ENCODE measurements at places on chromosomes 1 and 21.

GRCh38 chr1:54096877-54097240, 43.5 kb downstream of the TCEANC2 start:
- DNase-seq, result no peak

GRCh38 chr21:42601656-42602055, 51.8 kb upstream of the PDE9A start:
- no peak for DNase-seq

- DNase-seq, result no peak
These were observed 28.3 kb downstream of the GPR157 start for GRCh38 chr1:9100471-9101043.

- DNase-seq, result no peak
These were observed 115.1 kb downstream of the PLPP3 start for GRCh38 chr1:56464294-56464693.

GRCh38 chr1:15757575-15758342, 836 bp upstream of the FBLIM1 start:
- DNase-seq, result no peak

DNA sequence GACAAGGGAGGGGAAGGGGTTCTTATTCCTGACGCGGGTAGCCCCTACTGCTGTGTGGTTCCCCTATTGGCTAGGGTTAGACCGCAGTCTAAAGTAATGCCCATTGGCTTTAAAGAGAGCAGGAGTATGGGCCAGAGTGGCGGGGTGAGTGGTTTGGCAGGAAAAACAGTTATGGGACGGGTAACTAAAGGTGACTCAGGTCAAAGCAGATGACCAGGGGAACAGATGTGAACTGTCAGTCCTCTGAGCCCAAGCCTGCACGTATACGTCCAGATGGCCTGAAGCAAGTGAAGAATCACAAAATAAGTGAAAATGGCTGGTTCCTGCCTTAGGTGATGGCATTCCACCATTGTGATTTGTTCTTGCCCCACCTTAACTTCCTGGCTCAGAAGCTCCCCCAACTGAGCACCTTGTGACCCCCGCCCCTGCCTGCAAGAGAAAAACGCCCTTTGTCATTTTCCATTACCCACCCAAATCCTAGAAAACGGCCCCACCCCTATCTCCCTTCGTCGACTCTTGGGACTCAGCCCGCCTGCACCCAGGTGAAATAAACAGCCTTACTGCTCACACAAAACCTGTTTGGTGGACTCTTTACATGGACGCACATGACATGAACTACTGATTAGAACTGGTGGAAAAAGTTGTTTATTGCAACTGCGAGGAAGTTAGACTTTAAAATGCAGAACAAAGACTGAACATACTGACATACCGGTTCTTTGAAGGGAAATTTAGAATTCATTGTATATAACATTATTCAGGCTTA, 758 bp upstream of the ATAD3B start:
- no peak for DNase-seq

DNA sequence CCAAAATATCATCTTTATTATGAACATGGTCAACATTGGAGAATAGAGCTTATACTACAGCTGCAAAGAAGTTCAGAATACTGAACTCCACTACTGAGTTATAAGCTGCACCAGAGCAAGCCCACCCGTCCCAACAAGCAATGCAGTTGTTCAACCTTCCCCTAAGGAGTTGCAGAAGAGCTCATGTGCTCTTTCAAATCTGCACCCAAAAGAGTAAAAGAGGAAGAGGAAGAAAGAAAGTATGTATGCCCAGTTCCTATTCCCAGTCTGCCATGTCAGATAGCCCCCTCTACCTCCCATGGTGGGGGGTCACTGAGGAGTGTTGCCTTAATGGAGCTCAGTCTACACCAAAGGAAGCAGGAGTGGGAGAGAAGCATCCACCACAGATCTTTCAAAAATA, 6.9 kb downstream of the C1orf162 start:
- DNase-seq, result no peak

Measured in anterior cingulate cortex (tissue), 58 donors.